NCI-H1436 treated with DMSO at 0.1 percent for 48 hours (cell line): ENCODE measurements at places on chromosomes 1 and 21.

- no peak for DNase-seq
Measured at GRCh38 chr21:16241479-16241963, 511.7 kb downstream of the USP25 start.

DNA sequence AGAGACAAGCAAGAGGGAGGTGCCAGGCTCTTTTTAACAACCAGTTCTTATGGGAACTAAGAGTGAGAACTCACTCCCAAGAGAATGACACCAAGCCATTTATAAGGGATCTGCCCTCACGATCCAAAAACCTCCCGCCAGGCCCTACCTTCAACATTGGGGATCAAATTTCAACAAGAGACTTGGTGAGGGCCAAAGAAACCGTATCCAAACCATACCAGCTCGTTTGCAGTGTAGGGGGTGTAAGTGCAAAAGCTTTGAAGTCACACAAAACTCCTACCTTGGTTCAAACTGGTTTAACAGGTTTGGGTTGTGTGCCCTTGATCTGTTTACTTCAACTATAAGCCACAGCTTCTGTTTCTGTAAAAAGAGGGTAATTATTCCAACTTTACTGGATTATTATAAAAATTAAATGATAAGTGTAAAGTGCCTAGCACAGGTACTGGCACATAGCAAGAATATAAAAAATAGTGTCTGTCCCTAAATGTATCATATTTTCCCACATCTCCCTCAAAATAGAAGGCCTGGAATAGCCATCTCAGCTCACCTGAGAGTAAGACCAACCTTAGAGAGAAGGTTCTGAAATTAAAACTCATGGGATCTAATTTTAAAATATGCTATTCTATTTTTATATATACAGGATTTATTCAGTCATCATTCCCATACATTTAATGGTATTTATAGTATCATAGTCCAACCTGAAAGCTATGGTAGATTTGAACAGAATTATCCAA is 7.0 kb upstream of the USP25 start:
- no peak for DNase-seq

DNA sequence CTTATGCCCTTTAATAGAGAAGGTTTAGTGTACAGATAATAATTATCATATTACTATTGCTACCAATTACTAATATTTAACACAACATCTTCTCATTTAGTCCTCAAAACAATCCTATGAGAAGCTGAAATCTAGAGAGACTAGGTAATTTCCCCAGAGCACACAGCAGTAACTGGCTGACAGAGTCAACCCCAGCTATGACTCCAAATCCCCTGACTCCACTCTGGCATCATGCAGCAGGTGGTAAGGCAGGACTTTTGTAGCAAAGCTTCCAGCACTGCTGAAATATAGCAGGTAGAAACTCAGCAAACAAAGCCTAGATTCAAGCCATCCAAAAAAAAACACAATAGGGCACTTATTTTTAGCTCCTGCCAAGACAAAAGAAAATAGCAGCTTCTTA is 79.3 kb upstream of the RGS2 start:
- DNase-seq, result no peak

GRCh38 chr1:70714149-70714548 is 303.1 kb downstream of the CTH start:
- DNase-seq, result no peak

DNA sequence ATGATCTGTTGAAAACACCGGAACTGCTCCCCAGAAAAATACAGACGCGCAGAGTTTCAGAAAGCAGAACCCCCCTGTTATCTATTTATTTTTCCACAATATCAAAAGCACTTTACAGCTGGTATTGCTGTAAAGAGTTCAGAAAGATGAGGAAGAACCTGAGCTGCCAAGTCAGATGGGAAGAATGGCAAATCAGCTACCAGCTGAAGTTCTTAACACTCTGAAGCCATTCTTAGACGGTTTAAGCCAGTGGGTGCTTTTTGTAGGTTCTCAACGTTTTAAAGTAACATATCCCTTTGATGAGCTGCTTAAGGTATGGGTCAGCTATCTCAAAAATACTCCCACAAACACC is 714 bp upstream of the AKIRIN1 start:
- no peak for DNase-seq

DNA sequence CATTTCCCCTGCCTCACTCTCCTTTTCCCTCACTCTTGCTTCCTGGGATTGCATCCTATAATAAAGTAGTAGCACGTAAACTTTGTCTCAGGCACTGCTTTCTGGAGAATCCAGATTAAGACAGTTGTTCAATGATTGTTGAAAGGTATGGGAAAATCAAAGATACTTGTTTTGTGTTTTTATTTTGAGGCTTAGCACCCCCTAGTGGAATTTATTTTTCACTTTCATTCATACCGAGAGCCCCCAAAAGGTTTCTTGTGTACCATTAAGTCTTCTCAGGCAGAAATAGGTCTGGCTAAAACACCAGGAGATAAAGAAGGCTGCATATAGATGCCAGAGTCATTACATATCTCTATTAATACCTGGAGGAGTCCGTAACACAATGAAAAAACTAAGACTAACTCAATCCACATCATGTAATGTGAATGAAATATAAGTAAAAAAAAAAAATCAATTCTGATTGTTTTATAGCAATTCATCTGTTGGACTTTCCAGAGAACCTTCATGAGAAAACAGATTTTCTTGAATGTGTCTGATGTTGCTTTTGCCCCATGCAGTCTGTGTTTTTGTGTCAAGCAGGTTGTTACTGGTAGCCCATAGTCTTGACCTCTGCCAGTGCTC is 103.5 kb downstream of the RPE65 start:
- peak; percentile 19 for DNase-seq

GRCh38 chr1:84253891-84254290 is 47.6 kb upstream of the SAMD13 start:
- no peak for DNase-seq

DNA sequence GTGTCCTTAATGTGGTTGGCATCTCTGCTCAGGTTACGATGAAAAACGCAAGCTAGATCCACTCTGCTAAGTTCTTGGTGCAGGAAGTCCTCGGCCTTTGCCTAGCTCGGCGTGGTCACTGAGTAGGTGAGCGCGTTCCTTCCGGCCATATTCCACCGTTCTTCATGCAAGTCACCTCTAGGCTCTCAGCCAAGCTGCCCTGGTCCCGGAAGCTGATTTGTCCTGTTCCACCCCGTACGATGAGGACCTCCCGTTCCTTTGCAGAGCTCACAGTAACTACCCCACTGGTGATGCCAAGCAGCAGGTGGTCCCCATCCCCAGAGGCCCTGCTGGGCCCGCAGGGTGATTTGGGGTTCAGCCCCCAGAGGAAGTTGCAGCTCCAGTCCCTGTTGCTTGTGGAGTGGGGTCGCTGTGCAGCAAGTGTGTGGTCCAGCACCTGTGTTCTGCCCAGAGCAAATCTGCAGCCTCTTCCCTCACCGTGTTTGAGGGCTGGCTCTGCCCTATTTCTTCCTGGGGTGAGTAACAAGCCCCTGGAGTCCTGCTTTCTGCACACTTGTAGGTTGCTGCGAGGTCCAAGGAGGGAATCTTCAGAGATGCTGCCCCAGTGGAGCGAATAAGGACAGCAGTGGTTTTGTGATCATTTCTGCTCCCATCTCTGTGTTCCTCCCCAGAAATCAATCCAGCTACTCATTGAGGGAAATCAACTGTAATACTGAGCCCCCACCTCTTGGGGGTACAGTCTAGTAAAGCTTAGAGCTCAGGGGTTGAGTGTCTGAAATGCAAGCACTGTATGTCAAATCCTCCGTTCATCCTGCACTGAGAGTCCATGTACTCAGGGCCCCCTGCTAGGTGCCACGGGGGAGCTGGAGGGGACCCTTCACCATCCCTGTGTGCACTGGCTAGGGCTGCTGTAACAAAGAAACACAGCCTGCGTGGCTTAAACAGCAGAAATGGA is 2.3 kb downstream of the UMODL1 start:
- no peak for DNase-seq

- DNase-seq, result no peak
Measured at GRCh38 chr1:115036814-115037507, 7.3 kb downstream of the TSHB start.

DNA sequence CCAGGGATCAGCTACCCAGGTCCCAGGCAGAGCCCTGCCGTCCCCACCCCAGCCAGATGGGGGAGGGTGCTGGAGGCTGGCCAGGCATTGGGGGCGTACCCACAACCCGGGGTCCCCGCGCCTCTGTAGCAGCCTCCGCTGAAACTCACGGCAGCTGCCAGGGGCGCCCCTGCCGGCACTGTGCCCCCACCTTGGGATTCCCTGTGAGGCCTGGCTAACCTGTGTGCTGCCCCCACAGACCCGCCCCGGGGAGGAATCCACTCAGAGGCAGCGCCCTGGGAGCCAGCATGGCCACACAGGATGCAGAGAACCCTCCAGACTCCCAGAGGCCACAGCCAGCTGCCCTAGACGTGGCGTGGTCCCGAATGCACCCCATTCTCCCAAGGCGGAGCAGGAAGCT is 3.8 kb downstream of the DVL1 start:
- DNase-seq, result no peak

DNA sequence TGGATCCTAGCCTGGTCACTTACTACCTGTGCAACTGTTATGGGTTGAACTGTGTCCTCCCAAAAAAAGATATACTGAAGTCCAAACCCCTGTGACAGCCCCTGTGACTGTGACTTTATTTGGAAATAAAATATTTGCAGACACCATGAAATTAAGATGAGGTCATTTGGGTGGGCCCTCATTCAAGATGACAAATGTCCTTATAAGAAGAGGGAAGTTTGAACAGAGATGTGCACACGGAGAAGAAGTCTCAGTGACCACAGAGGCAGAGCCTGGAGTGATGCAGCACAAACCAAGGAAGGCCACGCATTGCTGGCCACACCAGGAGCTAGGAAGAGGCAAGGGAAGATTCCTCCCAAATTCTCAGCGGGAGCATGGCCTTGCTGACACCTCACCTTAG is 249.7 kb upstream of the RUNX1 start:
- DNase-seq, result no peak

GRCh38 chr1:87805666-87806378 is 477.1 kb downstream of the LMO4 start:
- no peak for DNase-seq

- DNase-seq, result no peak
Measured at GRCh38 chr1:156551869-156552268, 20.5 kb downstream of the IQGAP3 start.

GRCh38 chr21:26389971-26390641 is 183.0 kb downstream of the CYYR1 start:
- no peak for DNase-seq

GRCh38 chr1:107706182-107706581 is 258.8 kb downstream of the VAV3 start:
- DNase-seq, result no peak

DNA sequence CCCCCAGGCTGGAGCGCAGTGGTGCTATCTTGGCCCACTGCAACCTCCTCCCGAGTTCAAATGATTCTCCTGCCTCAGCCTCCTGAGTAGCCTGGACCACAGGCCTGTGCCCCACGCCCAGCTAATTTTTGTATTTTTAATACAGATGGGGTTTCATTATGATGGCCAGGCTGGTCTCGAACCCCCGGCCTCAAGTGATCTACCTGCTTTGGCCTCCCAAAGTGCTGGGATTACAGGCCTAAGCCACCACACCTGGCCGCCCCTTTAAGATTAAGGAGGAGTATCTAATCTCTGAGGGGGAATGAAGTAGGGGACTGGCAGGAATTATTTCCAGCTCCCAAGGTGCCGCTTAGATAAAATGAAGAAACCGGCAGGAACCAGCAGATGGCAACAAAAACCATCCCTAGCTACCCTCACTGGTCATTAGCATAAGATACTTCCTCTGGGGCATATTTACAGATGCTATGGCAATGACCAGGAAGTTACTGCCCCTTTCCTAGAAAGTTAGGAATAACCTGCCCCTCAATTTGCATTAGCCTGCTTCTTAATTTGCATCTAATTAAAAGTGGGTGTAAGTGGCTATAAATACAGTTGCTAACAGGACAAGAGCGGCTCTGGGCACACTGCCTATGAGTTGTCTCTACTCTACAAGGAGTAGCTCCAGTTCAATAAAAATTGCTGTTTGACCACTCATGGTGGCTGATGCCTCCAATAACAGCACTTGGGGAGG is 7.1 kb upstream of the NSUN4 start:
- DNase-seq, result no peak

GRCh38 chr1:62336995-62337705 is 17.9 kb upstream of the KANK4 start:
- no peak for DNase-seq

GRCh38 chr1:231705806-231706760 is 79.5 kb downstream of the DISC1 start:
- no peak for DNase-seq

DNA sequence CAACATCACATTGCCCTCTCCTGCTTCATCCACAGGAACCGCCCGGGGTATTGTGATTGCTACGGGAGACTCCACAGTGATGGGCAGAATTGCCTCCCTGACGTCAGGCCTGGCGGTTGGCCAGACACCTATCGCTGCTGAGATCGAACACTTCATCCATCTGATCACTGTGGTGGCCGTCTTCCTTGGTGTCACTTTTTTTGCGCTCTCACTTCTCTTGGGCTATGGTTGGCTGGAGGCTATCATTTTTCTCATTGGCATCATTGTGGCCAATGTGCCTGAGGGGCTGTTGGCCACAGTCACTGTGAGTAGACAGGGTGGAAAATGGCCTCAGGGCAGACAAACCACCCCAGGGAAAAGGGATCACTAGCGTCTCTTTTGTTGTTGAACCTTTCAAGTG is 12.7 kb downstream of the ATP1A4 start:
- DNase-seq, result no peak

- DNase-seq, result peak; percentile 79
Measured at GRCh38 chr1:39960431-39960958, 5.5 kb downstream of the MFSD2A start.

- no peak for DNase-seq
Measured at GRCh38 chr1:65189576-65190115, 41.6 kb downstream of the AK4 start.

GRCh38 chr1:8154621-8155052 is 128.5 kb upstream of the ERRFI1 start:
- no peak for DNase-seq

DNA sequence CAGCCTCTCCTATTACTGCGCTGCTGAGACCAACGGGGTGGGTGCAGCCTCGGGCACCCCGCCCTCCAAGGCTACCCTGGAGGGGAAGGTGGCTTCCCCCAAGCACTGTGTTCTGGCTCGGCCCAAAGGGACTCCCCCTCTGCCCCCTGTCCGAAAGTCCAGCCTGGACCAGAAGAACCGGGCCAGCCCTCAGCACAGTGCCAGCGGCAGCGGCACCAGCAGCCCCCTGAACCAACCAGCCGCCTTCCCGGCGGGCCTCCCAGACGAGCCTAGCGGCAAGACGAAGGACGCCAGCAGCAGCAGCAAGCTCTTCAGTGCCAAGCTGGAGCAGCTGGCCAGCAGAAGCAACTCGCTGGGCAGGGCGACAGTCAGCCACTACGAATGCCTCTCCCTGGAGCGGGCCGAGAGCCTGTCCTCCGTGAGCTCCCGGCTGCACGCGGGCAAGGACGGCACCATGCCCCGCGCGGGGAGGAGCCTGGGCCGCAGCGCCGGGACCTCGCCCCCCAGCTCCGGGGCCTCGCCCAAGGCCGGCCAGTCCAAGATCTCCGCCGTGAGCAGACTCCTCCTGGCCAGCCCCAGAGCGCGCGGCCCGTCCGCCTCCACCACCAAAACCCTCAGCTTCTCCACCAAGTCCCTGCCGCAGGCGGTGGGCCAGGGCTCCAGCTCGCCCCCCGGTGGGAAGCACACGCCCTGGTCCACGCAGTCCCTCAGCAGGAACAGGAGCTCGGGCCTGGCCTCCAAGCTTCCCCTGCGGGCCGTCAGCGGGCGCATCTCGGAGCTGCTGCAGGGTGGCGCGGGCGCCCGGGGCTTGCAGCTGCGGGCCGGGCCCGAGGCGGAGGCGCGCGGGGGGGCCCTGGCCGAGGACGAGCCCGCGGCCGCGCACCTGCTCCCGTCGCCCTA is 533.1 kb downstream of the KIF26B start:
- DNase-seq, result no peak

GRCh38 chr1:220527908-220528678 is at the start of gene MARK1:
Gene MARK1 (plus strand): TSS chr1:220528136. CDS start chr1:220528823, 687 bp downstream.
- DNase-seq, result peak; percentile 59
